ENCODE measurements at places on chromosomes 7 and 10.

GRCh38 chr7:70183278-70183677, 585.0 kb downstream of the AUTS2 start:
- DNase-seq: no peak

DNA sequence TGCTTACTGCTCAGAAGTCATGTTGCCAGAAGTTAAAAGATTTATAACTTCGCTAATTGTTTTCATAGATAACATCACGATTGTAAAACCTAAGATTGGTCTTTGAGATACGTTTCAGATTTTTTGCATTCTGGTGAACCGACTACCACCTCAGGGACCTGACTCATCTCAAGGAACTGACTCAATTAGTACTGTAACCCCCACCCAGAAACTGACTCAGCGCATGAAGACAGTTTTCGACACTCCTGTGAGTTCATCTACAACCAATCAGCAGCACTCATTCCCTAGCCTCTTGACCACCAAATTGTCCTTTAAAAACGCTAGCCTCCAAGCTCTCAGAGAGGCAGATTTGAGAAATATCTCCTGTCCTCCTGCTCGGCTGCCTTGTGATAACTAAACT, 72.3 kb downstream of the ELMO1 start:
- no peak for DNase-seq

DNA sequence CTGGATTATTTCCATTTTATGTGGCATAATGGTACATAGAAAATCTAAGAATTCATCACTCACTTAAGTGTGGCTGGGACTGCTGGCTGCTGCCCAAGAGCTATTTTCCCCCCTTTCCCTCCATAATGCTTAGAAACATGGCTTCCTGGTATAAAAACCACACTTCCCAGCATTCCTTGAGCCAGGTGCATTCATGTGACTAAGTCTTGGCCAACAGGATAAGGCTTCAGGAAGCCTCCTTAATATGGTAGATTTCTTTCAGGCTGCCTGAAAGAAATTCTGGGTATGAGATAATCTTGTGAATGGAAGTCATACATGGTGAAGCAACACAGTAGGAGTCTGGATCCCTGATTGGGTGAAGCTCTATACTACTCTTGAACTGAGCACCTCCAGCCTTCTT, 178.0 kb downstream of the JAZF1 start:
- DNase-seq: no peak

- no peak for DNase-seq
Measured at GRCh38 chr7:144824360-144824759, 11.5 kb downstream of the TPK1 start.
